A172 (cell line): ENCODE measurements at places on chromosomes 7 and 10. TPM values are rescaled to one million over a fixed set of nuclear protein-coding genes. Genes with fewer than 3 reads are reported as not detected.

DNA sequence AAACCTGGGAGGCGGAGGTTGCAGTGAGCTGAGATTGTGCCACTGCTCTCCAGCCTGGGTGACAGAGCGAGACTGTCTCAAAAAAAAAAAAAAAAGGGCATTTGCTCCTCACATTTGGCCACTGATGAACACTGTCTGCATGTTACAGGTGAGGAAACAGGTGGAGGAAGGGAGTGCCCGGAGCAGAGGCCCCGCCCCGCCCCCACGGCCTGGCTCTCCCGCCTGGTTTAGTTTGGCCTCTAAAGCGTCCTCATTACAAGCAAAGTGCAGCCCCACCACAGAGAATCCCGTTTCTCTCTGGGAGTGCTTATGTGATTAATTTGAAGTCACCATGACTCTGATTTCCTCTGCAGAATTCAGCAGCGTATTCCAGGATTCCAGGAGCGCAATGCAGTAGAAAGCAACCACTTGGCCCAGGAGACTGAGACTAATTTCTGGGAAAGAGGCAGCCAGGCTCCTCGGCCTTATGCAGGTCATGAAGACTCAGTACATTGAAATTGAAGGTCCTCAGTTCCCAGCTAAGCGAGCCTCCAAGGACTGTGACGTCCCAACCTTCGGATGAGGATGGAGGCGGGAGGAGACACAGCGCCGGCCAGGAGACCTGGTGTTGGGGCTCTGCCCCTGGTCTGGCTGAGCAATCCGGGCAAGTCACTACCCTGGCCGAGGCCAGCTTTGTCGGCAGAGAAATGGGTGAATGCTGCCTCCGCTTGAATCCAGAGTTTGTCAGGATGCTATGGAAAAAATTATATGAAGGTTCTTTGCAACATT is 44.7 kb downstream of the RBM17 start:
- no peak for DNase-seq

DNA sequence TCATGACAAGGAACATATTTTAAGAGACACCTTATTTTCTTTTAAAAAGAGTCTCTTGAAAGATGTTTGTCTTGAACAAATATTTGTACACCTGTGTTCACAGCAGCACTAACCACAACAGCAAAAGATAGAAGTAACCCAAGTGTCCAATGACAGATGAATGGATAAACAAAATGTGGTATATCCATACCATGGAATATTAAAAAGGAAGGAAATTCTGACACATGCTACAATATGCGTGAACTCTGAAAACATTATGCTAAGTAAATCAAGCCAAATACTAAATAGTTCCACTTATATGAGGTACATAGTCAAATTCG is 17.8 kb downstream of the SGMS1 start:
- no peak for DNase-seq

GRCh38 chr10:22049635-22050034 is 46.1 kb upstream of the DNAJC1 start:
- no peak for DNase-seq

GRCh38 chr7:150631084-150631826 is 930 bp downstream of the GIMAP6 start:
- no peak for DNase-seq

DNA sequence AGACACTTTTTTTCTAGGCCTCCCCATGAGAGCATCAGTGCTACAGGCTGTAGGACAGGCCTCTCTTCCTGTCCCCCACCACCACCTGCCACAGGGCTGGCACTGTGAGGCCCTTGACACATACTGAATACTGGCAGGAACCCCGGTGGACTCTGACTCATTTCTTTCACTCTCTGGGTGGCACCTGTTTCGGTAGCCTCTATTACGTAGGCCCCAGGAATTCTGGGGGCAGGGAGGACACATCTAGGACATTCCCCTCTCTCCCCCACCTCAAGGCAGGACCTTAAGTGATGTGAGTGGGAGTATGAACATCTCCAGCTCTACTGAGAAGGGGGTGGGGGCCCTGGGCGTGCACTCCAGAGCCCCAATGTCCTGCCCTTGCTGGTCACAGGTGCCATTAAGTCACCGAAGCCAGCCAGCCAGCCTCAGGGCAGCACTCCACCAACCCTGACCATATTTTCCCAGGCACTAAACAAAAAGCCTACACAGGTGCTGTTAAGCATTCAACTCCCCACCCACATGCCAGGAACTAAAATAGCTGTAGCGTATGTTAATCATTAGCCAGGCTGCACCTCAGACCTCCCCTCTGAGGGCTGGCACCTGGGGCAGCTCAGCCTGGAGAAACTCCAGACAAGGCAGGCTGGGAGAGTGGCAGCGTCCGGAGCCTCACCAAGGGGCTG is 8.9 kb downstream of the ANXA11 start:
- DNase-seq = peak; percentile 90

DNA sequence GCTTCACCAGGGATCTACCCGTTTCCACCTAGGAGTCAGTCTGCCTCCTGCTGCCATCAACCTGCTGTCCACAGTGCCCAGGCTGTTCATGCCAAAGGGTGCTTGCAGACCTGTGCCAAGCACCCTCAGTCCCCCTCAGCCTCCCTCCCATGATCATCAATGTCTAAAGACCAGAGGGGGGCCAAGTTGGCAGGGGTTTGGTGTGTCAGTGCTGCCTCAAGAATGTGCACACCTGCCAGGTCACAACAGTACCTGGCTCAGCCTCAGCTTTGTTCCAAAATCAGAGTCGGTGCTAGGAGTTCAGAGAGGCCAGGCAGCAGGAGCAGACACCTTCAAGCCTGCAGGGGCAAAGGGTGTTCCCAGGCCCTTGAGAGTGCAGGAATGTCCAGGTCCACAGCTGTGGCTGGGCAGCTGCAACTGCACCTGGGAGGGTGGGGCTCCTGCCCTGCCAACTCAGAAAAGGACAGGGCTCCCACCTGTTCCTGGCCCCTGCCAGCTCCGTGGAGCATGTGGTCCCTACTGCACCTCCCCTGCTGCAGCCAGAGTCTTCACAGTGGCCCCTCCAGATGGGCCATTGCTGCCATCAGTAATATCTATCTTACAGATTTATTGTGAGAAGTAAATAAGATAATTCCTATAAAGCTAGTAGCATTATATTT is 219.5 kb downstream of the POLR1F start:
- no peak for DNase-seq

DNA sequence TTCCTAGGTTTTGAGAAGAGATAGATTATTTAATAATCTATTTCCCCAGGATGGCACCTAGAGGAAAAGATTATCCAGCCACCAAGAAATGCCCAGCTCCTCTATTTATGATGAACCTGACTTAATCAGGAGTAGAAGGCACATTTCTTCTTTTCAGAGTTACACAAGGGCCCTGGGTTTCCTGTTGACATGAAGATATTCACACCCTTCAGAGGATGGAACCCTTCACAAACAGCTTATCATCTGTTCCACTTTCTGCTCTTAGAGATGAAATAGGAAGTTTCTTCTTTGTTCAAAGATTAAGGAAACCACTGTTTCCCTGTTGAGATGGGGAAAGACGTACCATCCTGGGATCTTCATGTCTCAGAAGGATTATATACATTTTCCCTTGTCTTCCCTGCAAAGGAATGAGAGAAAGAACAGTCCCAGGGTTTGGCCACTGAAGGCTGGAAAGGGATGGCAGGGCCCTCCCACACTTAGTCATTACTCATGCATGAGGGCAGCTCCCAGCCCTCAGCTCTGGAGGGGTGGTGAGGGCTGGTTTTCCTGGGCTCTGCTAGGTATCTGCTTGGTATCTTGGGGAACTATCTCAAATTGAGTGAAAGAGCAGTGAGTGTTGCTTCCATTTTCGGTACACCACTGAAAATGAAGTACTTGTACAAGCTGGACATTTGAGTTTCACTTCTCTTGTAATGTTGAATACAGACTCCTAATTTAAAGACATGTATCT is 64.0 kb downstream of the MTPAP start:
- DNase-seq = peak; percentile 6

MACC1 gene
- 0.05 TPM in 1 of 2 replicates, not detected in the other for total RNA-seq

MYOF gene
- 285 and 317 TPM in 2 replicates for total RNA-seq

ATAD1 gene
- total RNA-seq = 62.9 TPM in 2 replicates

ACBD5 gene
- total RNA-seq = 28.6 and 38.5 TPM in 2 replicates
